ENCODE measurements at places on chromosomes 7 and 10. TPM values are rescaled to one million over a fixed set of nuclear protein-coding genes. Genes with fewer than 3 reads are reported as not detected.

Gene MINDY3
- 33.2 TPM for total RNA-seq

DNA sequence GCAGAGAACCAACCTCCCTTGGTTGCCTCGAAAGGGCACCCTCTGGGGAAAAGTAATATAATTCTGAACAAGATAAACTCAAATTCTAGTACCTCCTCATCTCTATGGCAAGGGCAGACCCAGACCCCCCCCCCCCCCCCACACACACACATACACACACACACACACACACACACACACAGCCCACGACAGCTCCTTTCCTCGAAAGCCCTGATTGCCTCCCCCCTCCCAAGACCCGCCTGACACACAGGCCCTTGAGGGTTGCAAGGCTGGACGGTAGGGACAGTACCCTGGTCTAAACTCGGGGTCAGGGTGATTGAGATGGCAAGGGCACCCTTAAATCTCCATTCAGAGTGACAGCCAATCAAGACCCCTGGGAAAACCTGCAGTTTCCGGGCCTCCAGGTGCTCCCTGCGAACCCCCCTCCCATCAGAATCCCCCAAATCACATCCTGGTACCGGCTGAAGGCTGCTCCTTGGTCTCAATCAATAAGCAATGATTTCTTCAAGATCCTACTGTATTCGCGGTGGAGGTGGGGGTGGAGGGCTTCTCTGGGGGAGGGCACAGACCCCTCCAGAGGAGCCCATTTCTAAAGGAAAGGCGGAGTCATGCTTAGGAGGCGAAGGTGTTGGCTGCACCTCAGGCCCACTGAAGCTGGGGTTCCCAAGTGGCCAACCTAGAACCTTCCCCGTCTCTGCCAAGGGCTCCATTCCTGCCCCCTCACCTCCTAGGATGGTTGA, 100.7 kb downstream of the HIP1 start:
- no peaks in the 10 kb centered on the region for H3K27me3 ChIP-seq
- H3K4me3 ChIP-seq, result peak overlapping the region; percentile 65
- peak overlapping the region; percentile 81 for H3K27ac ChIP-seq

Gene PNLIPRP2
- total RNA-seq, result 4.1 TPM

DNA sequence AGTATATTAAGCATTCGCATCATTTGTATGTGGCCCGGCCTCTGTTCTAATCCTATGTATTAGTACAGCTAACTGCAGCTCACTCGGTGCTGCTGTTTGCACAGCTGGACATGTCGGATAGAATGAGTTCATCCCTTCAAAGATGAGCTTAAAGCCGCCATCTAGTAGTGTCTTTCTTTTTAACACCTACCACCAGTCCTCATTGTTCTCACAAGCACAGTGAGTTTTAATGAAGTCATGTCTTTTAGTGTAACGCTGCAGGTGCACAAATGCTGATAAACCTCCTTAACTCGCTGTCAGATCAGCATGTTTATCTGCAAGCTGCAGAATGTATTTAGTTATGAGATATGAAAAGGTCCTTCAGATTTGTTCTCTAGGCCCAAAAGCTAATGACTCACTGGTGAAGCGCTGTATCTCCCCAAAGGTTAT, 247.5 kb downstream of the MTERF1 start:
- no peaks in the 10 kb centered on the region for H3K36me3 ChIP-seq
- no peaks in the 10 kb centered on the region for H3K27me3 ChIP-seq
- no peak overlapping the region for H3K4me3 ChIP-seq

Data from tibial nerve (tissue), 4 donors.